Sciatic nerve (tissue), 2 donors: ENCODE measurements at places on chromosomes 7 and 10.

GRCh38 chr10:132958883-132959558 is 16.7 kb upstream of the CFAP46 start:
- DNase-seq: no peak

DNA sequence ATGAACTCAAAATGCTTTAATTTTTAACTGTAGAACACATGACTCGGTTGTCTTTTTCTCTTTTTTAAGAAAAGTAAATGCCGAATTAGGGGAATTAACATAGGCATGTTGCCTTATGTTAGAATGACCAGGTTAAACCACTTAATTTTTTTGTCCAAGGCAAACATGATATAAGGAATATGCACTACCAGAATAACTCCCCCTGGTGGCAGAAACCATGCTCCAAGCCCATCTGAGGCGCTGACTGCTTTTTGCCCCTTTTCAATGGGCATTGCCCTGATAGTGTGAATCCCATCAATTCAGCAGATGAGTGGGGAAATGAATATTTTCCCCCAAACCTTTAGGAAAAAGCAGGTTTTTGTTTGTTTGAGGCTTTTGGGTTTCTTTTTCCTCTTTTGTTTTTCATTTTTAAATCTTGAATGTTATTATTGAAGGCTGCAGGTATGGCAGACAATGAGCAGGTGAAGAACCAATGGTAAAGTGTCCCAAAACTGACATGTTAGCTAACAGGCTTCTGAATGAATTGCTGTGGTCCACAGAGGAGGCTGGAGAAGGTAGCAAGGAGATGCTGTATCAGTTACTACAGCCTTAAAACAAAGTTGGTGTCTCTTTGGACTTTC is 284.3 kb downstream of the SORCS3 start:
- DNase-seq: no peak

DNA sequence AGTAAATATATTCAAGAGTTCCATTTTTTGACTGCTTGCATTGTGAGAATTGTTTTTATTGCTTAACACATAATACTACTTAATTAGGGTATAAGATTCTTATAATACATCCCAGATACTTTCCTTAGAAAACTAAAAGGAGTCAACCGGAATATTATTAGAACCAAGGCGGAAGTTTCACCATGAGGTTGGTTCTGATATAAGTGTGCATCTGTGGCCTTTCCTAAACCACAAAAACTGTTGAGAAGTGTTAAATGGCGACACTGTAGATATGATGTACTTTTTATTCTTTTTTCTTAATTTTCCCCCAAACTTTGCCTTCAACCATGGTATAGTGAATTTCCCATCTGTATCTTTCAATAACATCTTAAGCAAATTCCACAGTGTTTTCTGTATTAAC is 32.3 kb upstream of the INHBA start:
- DNase-seq: no peak

DNA sequence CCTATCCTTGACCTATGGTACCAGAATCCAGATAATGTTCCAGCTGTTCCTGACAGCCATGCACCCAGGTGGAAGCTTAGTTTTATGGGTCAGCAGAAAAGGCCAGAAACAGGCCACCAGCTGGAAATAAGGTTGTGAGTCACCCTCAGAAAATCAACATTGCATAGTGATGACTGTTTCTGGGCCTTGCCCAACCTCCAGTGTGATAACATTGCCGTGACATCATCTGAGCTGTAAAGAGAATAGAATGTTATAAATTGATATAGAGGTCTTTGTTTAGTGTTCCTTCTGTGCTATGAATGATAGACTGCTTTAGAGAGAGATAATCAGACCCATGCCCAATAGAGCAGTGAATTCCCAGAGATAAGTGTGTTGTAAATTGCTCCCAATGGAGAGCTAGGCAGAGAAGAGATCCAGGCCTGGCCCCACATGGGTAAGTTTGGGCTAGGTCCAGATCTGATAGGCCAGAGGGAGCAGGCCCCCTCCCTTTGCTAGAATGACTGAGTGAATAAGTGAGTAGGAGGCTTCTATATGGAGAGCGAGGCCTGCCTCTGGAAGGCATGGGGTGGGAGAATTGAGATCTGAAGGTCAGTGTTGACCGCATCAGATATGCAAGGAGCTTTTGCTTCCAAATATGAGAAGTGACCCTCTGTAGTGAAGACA is 14.2 kb upstream of the HPS1 start:
- DNase-seq: no peak

GRCh38 chr10:106311590-106311989 is 852.9 kb downstream of the SORCS1 start:
- DNase-seq: no peak

DNA sequence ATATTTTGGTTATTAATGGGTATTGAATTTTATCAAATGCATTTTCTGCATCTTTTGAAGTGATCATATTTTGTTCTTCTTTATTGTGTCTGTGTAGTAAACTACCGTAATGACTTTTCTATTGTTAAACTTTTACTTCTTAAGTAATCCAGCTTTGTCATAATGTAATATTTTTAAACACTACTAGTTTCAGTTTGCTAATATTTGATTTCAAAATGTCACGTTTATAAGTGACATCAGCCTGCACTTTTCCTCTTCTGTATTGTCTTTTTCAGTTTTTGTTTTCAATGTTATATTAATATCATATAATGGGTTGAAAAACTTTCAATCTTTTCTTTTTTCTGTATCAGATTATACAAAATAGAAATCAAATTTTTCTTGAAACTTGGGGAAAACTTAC is 71.6 kb upstream of the ANKRD1 start:
- no peak for DNase-seq
